Spinal cord (tissue), 10 donors: ENCODE measurements at places on chromosomes 7 and 10.

DNA sequence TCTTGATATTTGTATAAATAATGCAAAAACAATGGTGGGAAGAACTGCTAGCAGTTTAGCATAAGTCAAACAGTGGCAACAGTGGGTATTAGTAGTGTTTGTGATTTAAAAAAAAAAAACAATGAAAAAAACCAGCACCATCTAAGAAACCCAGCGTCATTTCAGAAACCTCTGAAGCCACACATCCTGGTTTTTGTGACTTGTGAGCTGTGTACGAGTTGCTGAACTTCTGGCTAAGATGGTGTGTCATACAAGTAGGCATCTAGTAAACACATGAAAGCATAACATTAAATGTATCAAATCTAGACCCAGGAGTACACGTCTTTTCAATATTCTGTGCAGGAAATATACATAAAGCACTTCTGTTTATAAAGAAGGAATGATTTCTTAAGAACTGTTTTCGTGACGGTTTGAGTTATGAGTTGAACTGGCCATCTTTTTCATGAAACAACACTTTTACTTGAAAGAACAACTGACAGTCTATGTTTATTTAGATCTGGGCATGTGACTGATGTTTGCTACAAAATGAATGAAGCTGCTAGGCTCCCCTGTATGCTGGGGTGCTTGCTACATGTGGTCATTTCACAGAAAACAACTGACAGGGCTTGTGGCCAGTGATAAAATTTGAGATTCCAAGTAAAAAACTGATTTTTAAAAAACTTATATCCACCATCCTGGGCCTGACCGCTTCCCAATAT is 143.5 kb downstream of the PIP4K2A start:
- DNase-seq: no peak

GRCh38 chr7:45001138-45001694 is 1.2 kb downstream of the CCM2 start:
- DNase-seq: no peak

DNA sequence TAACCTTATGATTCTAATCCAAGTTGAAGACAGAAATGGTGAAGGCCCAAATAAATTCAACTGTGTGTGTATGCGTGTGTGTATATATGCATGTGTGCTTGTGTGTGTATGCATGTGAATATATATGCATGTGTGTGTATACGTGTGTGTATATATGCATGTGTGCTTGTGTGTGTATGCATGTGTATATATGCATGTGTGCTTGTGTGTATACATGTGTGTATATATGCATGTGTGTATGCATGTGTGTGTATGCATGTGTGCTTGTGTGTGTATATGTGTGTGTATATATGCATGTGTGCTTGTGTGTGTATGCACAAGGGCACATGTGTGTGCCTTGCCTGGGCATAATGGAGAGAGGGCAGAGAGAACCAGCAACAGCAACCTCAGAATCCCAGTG is 184.7 kb upstream of the PLPP4 start:
- no peak for DNase-seq

GRCh38 chr10:68403701-68404100 is 3.4 kb downstream of the RUFY2 start:
- no peak for DNase-seq

- no peak for DNase-seq
Measured at GRCh38 chr10:33913194-33913593, 578.7 kb upstream of the NRP1 start.

DNA sequence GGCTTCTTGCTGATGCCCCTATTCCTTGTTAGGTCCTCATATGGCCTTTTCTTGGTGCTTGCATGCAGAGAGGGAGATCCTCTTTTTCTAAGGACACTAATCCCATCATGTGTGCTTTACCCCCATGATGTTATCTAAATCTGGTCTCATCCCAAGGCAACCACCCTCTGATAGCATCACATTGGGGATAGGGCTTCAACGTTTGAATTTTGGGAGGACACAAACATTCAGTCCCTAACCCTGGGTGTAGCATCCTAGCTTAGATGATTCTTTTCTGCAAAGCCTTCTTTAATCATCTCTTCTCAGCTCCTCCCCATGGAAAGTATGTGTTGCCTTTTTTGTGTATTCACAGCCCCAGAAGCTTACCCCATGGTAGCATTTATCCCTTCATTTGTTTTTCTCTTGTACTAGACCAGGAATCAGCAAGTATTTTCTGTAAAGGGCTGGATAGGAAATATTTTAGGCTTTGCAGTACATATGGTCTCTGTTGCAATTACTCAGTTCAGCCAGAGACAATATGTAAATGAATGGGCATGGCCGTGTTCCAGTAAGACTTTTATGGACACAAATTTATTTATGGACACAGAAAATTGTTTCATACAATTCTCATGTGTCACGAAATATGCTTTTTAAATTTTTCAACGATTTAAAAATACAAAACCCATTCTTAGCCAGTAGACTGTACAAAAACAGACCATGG is 101.5 kb upstream of the CSTF2T start:
- peak; percentile 81 for DNase-seq

DNA sequence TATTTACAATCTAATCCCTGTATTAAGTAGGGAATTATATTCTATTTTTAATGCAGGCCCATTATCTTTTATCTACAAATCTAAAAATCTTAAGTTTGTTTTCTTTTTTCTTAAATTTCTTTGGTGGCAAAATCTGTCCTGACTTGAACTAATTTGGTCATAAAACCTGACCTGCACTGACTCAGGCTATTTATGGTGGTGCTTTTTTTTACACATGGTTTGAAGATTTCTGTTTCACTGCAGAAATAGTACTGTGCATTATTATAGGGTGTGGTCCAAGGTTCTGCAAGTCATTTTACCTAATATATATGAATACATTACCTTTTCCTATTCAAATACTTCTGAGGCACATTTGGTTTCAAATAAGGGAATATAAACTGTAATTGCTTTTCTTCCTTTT is 137.0 kb downstream of the CD36 start:
- DNase-seq: no peak

DNA sequence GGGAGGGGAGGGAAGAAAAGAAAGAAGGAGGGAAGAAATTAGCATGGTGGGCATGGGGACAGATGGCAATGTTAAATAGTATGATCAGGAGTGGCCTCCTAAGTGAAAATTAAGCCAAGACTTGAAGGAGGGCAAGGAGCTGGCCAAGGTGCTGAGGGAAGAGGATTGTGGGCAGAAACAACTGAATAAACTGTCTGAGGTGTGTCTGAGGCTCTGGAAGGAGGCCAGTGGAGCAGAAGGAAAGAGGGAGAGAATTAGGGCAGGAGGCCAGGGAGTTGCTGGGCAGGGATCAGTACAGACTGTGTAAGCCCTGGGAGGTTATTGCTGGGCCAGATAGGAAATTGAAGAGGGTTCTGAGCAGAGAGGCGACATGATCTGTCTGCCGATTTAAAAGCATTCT is 40.6 kb upstream of the VKORC1L1 start:
- DNase-seq: no peak

- DNase-seq: no peak
Measured at GRCh38 chr10:11861341-11861740, 38.2 kb downstream of the PROSER2 start.

- DNase-seq: no peak
Measured at GRCh38 chr10:74923556-74923955, 97.2 kb downstream of the KAT6B start.

- DNase-seq: peak; percentile 28
Measured at GRCh38 chr10:103820101-103821062, 35.0 kb downstream of the SH3PXD2A start.

- no peak for DNase-seq
Measured at GRCh38 chr7:46871516-46871915, 710.4 kb downstream of the TNS3 start.
